Fibroblast of lung (primary cell): ENCODE measurements at places on chromosomes 13 and 19. TPM values are rescaled to one million over a fixed set of nuclear protein-coding genes. Genes with fewer than 3 reads are reported as not detected.

- DNase-seq = no peak
Measured at GRCh38 chr19:35214766-35215422, 13.6 kb downstream of the FAM187B start.

DNA sequence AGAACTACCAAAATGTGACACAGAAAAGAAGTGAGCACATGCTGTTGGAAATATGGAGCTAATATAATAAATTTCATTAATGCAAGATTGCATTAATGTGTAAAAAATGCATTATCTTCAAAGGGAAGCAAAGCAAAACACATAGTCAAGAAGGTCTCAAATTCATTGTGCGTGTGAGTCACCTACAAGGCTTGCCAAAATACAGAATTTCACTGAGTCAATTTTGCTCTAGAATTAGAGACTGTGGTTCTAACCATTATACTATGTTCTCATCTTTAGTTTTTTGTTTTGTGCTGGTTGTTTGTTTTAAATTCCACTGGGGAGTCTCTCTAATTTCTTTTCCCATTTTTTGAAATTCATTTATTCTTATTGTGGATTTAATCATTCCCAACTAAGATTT, 149.8 kb upstream of the SLITRK1 start:
- no peak for DNase-seq

GRCh38 chr13:63948045-63948444, 2532.4 kb upstream of the PCDH20 start:
- peak; percentile 3 for DNase-seq

DNA sequence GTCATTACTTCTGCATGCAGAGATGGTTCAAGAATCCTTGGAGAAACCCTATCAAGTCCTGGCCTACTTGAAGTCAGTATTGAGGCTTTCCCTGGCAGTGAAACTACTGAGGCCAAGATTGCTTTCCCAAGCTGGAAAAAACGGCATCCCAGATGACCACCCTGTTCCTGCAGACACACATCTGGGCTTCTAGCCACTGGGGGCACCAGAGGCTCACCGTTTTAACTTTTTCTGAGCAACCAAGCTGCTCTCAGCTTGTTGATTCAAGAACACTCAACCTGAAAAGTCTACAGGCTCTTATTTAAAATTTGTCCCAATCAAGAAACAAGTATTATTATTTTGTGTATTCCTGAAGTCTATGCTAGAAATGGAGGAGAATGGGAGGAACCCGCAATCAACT, 66.6 kb downstream of the SPRYD7 start:
- DNase-seq = peak; percentile 20

DNA sequence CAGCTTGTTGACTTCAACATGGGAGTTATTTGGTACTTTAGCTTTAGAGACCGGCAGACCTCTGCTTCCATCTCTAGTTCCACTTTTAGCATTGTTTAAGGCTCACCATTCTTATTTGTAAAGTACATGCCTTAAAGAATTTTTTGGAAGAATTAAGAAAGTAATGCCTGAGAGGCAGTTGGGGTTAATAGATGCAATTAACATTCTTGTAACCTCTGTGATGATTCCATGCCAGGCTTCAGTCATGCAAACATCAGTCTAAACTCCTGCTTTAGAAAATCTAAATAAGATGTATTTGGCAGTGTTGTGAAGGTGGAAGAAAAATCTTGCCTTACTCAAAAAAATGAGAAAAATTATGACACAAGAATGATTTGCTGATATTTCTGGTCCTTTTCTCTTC, 79.9 kb upstream of the UBAC2 start:
- no peak for DNase-seq

- no peak for DNase-seq
Measured at GRCh38 chr13:24274452-24275021, 34.8 kb upstream of the C1QTNF9 start.

- DNase-seq = no peak
Measured at GRCh38 chr19:3697671-3698385, 2.4 kb downstream of the PIP5K1C start.

- DNase-seq = no peak
Measured at GRCh38 chr19:7718668-7719067, 13.2 kb downstream of the CLEC4G start.

DNA sequence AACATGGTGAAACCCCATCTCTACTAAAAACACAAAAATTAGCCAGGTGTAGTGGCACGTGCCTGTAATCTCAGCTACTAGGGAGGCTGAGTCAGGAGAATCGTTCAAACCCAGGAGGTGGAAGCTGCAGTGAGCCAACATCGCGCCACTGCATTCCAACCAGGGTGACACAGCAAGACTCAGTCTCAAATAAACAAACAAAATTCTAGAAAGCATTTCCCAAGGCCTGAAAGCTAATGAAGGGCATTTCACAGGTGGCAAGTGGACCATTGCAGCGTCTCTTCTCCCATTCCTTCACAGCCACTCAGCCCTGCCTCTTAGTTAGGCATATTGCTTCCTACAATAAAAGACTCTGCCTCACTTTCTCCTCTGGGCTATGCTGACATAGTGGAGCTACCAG, 13.5 kb upstream of the RXFP2 start:
- DNase-seq = peak; percentile 25

DNA sequence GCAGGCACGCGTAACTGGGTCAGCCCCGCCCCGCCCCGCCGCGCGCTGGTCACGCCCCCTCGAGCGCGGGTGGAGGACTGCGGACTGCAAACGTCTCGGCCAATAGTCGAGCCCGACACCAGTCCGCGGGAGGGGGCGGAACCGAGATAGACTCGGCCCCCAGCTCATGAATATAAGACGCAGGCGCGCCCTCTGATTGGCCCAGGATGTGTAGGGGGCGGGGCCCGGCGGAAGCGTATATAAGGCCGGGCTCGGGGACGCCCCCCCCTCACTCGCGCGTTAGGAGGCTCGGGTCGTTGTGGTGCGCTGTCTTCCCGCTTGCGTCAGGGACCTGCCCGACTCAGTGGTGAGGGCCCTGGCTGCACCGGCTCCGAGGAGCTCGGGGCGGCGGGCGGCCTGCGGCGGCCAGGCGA, at the start of gene CIRBP:
Gene CIRBP, plus strand, starts transcription at position 268 of the 413 bp plus-strand sequence. CDS start 1,602 bp downstream, outside the sequence.
- DNase-seq = peak; percentile 98

DNA sequence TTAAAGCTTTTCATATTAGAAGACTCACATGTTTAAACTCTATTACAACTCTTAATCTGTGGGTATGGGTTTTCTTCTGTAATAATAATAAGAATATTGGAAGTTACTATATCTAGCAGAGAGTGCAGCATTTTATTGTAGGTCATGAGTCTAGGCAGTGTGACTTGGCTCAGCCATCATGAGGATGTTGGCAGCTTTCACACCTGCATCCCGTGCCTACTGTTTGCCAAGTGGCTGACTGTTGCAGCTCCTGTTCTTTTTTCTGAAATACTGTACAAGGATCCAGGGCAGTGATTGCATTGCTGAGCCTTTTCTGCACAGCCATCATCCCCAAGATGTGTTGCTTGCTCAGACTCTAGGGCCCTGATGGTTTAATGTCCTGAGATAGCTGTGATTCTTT, 47.4 kb downstream of the MTUS2 start:
- DNase-seq = no peak

GRCh38 chr19:44894052-44894400, 3.0 kb downstream of the TOMM40 start:
- no peak for DNase-seq

DNA sequence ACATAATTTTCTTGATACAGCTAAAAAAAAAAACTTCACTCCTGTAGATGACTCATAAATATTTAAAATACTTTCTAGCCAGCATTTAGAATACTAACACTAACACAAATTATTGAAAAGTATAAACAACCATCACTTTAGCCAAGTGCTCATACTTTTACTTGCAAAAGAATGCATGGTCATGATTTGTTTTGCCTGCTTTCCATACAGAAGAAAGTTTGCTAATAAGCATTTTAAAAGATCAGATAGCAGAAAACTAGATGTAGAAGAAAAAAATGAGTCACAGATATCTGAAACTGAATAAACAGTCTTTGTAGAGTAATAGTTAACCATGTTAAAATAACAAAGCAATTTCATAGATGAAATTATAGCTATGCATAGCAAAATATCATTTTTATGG, 2280.4 kb upstream of the PCDH20 start:
- DNase-seq = peak; percentile 65

DNA sequence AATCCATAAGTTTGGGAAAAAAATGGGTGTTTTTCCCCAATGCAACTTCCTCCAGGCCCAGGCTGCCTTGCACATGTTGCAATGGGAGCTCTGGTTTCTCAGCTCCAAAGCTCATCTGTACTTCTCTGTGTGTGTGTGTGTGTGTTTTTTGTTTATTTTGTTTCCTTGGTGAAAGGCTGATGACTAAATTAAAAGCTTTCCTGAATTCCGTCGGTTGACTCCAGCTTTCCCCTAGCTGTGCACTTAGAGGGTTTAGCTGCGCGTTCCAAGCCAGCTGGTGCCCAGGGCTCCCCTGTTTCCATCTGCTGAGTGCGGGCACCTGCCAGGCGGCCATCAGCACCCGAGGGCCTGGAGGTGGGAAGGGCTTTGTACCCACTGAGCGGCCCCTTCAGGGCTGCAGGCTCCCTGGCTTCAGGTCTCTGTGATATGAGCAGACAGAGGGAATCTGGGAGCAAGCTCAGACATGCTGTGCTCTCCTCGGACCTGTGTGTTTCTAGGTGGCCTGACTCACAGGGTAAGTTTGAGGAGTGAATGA, 129.1 kb upstream of the SOX1 start:
- no peak for DNase-seq

- DNase-seq = no peak
Measured at GRCh38 chr19:29117926-29118325, 95.0 kb downstream of the UQCRFS1 start.

DNA sequence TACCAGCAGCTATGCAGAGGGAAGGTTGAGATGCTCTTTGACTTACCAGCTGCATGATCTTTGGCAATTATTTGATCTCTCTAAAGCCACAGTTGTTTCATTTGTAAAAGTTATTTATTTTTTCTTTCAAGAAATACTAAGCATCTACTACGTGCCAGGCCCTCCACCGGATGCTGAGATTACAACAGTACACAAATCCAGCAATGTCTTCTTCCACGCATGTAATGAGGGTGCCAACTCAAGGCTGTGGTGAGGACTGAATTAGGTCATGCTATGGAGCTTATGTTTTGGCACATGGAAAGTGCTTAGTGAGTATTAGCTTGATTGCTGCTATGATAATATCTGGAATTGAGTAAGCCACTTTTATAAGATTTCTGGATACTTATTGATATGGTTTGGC, 358.2 kb downstream of the IRS2 start:
- no peak for DNase-seq

DNA sequence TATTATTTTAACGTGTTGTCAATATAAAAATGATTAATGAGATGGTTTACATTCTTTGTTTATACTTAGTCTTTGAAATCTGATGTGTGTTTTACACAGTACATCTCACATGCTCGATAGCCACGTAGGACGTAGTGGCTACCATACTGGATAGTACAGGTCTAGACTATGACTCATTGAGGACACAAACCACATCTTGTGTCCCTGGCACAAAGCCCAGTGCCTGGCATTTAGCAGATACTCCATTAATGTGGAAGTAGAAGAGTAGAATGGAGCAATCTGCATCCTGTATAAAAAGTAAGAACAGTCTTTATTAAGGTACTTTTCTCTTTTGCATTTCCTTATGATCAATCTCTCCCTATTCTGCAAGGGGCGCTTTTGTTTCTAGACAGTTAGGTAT, 49.0 kb upstream of the FRY start:
- peak; percentile 96 for DNase-seq

DNA sequence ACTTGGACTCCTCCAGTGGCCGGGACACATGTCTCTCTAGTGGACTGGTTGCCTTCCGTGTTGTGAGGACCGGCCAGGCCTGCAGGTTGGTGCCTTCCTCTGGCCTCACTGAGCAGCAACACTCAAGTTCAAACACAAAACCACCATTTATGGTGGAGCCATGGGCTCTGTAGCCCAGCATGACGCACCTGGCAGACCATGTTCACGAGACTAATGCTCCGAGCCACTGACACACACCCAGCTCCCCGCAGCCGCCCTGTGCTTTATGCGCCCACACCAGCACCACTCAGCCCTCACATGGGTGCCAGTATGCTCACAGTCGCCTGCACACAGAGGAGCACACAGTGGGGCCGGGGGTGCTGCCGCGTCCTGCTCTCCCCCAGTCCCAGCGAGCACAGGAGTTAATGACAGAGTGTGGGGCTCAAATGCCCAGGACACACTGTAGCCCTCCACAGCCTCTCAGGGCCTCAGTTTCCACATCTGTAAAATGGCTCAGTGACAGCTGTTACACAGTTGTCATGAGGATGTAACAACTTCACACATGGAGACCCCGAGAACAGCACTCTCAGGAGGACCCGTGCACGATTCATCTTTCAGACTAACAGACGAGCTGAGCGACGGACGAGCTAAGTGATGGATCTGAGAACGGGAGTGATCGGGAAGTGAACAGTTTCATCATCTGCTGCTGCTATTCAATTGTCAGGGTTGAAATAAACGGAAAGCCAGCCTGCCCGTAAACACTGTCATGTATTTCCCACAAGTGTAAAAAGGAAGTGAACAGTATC, 7.8 kb downstream of the GAS6 start:
- DNase-seq = no peak

GRCh38 chr19:18289471-18290301, 8.3 kb upstream of the JUND start:
- no peak for DNase-seq

DNA sequence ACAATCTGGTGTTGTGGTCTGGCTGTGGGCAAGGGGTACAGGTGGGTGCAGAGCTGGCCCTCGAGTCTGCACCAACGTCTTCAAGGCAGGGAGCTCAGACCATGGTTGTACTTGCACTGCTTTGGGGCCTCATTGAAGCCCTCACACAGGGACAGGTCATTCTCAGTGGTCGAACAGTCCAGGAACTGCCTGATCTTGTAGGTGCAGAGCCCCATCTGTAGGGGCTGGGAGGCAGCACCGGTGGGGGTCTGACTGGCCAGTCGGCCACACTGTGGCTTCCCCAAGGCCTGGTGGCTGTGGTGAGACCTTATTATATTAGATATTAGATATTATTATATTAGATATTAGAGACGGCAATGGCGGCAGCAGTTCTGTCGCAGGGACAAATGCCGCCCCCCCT, 14.0 kb downstream of the S1PR2 start:
- DNase-seq = no peak

GRCh38 chr13:112842343-112842856, 126.6 kb upstream of the MCF2L start:
- DNase-seq = peak; percentile 33

DNA sequence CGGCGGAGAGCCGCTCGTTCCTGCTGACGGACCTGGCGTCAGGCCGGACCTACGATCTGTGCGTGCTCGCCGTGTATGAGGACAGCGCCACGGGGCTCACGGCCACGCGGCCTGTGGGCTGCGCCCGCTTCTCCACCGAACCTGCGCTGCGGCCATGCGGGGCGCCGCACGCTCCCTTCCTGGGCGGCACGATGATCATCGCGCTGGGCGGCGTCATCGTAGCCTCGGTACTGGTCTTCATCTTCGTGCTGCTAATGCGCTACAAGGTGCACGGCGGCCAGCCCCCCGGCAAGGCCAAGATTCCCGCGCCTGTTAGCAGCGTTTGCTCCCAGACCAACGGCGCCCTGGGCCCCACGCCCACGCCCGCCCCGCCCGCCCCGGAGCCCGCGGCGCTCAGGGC, 8.4 kb downstream of the LRFN3 start:
- no peak for DNase-seq

Gene DIAPH3
- total RNA-seq = 1.8 and 5.9 TPM in 2 replicates

Gene EDDM13
- not detected in 2 replicates for total RNA-seq

Gene SCN1B
- total RNA-seq = 14.1 and 14.5 TPM in 2 replicates

Gene MADCAM1
- total RNA-seq = 0.17 and 0.26 TPM in 2 replicates

Gene CFD
- total RNA-seq = 18.8 and 206 TPM in 2 replicates

Gene CD33
- not detected in 2 replicates for total RNA-seq

Gene ITGBL1
- 19.0 and 45.1 TPM in 2 replicates for total RNA-seq

Gene CALR3
- total RNA-seq = not detected in 2 replicates

Gene ZIK1
- 7.1 and 7.2 TPM in 2 replicates for total RNA-seq

Gene LILRA5
- total RNA-seq = not detected in 2 replicates

Gene ZNF443
- 1.8 and 2.3 TPM in 2 replicates for total RNA-seq

Gene CA11
- total RNA-seq = 2.3 and 4.1 TPM in 2 replicates

Gene FCGBP
- 0.33 and 0.51 TPM in 2 replicates for total RNA-seq

Gene RASGRP4
- total RNA-seq = not detected in 2 replicates
